CD4-positive, alpha-beta T cell treated with Interleukin-21 for 1 hour (primary cell): ENCODE measurements at places on chromosomes 2 and 18.

- DNase-seq: no peak
These were observed 129.8 kb downstream of the HNMT start for GRCh38 chr2:138094031-138094430.

DNA sequence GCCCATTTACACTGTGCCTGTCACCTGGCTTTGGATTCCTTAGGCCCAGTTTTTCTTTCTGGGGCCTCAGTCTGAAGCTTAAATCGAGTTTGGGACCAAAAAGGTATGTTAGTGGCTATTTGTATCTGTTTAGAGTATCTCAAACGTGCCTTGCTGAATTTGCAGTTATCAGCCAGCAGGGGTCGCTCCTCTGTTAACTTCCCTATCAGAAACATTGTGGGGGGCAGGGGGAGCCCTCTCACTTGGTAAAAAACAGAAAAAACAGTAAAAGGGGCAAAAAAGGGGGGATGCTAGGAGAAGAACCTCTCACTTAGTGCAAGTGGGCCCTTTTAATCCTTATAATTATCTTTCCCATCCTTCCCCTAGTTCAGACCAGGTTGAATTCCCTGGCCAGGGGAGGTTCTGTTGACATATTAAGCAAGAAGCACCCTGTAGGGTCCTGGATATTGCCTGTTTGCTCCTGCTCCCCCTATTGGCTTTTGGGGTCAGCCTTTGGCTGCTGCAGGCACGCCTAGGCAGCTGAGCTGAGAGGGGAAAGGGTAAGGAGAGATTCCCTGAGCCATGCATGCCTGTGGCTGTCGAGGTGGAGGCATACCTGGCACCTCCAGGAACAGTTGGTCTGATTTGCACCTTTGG, 8.8 kb upstream of the IFIH1 start:
- DNase-seq: peak; percentile 33

- no peak for DNase-seq
These were observed 281.3 kb downstream of the ZNF804A start for GRCh38 chr2:184879671-184880070.

- DNase-seq: no peak
These were observed 95.1 kb downstream of the AFF3 start for GRCh38 chr2:100046961-100047947.

GRCh38 chr18:52701219-52701935, 361.4 kb downstream of the DCC start:
- DNase-seq: no peak

GRCh38 chr2:190695739-190696138, 46.9 kb downstream of the NAB1 start:
- DNase-seq: peak; percentile 22

- DNase-seq: no peak
These were observed 74.7 kb downstream of the KLHL14 start for GRCh38 chr18:32698153-32698552.

DNA sequence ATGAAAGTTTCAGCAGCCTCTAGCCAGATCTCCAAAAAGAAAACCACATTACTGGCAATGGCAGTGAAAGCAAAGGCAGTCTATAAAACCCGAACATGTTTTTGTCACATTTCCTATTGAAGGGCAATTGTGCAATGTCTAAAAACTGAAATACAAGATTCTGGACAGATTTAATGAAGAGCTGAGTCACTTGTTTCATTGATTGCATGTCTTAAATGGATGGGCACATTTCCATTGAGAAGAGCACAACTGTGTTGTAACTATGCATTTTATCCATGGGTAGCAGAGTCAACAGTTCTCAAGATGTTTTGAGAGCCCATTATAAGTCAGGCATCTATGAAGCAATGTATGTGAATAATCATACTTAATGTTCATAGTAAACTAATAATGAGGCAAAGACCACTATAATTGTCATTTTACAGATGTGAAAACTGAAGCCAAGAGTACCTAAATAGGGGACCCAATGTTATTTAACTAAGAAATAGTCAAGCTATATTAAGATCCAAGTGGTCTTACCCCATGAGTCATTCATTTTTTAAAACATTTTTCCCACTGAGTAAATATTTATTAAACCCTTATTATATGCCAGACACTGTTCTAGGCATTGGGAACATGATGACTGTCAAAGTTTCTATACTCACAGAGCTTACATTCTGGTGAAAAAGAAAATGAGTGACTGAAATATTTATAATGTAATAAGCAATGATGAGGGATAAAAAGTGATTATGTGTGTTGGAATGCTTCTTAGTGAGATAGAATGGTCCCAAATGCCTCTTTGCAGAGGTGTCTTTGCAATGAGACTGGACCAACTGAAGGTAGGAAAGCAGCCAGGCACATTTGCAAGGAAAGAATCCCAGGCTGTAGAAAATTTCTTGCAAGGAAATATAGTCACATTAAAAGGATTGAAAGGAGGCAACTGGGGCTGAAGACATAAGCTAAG, 818.9 kb upstream of the ACVR2A start:
- no peak for DNase-seq

GRCh38 chr2:111235192-111236015, 114.7 kb downstream of the BCL2L11 start:
- DNase-seq: no peak

- DNase-seq: no peak
These were observed 155.3 kb downstream of the UXS1 start for GRCh38 chr2:106038601-106039375.

DNA sequence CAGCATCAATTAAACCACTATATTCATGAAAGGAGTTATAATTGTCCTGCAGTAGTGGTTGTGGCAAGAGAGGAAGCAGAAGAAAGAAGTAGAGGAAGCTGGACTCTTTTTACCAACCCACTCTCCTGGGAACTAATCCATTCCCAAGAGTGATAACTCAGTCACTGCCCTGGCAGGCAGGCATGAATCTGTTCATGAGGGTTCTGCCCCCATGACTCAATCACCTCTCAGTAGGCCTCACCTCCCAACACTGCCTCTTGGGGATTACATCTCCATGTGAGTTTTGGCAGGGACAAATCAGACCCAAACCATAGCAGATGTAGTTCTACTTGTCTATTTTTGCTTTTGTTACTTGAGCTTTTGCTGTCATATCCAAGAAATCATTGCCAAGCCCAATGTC, 232.7 kb upstream of the MAP2 start:
- DNase-seq: no peak

DNA sequence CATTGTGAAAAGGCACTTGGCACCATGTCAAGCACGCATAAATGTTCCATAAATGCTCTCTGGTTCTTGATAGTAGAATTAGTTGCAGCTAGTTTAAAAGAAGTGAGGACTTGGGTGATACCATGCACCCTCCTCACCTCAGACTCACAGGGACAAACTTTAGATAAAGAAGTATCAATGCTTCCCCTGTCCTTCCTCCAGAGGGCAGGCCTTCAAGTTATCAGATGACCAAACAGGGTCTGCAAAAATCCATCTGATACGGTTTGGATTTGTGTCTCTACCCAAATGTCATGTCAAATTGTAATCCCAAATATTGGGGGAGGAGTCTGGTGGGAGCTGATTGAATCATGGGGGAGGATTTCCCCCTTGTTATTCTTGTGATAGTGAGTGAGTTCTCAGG, 54.1 kb downstream of the C1QL2 start:
- no peak for DNase-seq
